Esophagus squamous epithelium (tissue), 5 donors: ENCODE measurements at places on chromosomes 6 and 20.

DNA sequence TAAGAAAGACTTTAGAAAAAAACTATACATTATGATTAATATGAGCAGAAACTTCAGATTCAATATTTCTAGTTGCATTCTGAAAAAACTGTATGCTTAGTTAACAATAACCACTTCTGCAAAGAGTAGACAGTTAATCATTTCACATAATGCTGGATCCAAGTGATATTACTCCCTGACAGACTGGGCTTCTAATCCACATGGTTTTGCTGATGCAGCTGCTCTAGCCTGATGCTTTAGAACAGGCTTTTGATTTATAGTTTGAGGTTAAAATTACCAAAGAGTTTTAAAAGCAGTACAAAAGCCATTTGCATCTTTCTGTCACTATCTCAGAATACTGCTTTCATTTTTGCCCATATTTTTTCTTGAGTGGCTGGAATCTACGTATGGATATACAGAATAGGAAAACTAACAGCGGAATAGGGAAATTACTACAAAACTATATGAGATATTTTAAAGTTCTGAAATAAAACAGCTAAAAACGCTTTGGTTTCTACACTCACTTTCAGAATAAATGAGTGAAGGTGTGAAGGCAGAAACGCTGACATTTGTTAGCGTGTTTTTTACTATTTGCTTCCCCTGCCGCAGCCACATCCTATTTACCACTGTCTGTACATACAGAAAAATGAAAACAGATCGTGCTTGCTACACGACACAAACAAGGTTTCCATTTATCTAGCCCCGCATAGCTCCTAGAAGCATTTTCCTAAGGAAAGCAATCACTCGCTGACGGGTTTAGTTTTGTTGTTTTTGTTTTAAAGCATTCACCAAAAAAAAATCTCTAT lies 61.7 kb downstream of the METTL24 start:
- no peak for DNase-seq

DNA sequence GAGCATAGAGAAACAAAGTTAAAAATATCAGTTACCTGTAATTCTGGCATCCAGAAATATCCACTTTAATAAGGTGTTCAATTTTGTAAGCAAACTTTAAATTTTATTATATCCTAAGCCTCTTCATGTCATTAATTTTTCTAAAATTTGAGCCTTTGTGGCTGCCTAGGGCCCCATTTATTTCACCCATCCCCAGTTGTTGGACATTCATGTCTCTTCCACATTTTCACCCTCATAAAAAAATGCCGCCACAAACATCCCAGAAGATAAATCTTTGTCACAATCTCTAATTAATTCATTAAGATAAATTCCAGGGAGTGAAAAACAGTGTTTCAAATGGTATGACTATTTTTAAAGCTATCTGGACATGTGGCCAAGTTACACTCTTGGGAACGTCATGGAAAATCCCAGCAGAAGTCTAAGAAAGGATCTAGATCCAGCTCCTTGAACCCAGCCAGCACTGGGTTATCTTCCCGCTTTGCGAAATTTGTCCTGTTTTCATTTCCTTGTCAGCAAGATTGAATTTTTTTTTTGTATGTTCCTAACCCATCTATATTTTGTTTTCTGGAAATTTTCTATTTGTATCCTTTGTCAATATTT lies 97.2 kb downstream of the TMEM242 start:
- no peak for DNase-seq

DNA sequence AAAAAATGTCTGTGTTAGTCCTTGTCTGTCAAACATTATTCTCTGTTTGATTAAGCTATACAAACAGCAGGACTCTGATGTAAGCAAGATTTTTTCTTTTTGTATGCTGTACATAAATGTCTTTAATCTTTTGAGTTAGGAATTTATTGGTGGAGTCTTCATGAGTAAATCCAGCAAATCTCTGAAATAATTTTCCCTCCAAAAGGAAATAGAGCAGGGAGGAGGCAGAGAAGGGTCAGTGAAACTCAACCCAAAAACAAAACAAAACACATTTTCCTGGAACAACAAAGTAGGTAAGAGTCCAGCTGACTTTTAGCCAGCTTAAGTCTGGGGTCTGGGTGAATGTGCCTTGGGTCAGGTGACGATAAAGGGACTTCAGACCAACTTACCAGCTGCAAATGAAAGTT lies 113.7 kb downstream of the FOXA2 start:
- no peak for DNase-seq

DNA sequence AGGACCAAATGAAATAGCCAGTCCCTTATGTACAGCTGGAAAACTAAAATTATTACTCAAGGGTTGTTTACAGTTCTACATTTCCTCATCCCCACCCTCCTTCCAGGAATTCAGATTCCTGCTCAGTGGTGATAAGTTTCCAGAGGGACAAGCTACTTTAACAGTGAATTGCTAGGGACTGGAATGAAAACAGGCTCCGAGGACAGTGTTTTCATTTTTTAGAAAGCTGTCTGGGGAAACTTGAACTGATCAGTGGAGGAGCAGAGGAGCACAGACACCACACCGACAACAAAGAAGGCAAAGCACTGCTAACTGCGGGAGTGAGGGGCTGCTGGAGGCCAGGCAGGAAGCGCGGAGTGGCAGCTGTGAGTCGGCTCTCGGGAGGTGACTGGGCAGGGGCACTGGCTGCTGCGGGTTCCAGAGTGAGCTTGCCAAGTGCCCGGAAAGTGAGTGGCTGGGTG lies 322.2 kb downstream of the ESR1 start:
- DNase-seq, result no peak

DNA sequence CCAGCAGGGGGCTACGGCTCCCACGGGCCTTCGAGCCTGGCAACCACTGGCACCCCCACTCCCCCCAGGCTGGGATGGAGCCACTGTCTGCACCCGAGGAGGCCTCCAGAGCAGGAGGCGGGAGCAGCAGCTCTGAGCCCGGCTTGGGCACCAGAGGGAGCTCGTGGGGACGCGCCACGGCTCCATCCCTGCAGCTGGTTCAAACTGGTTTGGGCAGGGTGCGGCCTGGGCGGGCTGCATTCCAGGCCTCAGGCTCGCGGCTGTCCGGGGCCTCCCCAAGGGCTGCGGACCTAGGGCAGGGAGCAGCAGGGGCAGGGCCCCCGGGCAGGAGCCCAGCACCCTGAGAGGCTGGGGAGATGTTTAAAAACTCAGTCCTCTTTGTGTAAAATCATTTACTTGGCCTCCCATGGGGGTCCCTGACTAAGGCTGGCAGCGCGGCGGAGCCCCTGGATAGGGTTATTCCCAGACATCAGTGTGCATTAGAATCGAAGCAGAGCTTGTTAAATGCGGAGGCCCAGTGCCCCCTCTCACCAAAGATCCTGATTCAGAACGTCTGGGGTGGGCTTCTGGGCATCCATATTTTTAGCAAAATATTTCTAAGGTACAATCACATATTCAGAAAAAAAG lies 4.1 kb upstream of the BCAS4 start:
- peak; percentile 32 for DNase-seq

DNA sequence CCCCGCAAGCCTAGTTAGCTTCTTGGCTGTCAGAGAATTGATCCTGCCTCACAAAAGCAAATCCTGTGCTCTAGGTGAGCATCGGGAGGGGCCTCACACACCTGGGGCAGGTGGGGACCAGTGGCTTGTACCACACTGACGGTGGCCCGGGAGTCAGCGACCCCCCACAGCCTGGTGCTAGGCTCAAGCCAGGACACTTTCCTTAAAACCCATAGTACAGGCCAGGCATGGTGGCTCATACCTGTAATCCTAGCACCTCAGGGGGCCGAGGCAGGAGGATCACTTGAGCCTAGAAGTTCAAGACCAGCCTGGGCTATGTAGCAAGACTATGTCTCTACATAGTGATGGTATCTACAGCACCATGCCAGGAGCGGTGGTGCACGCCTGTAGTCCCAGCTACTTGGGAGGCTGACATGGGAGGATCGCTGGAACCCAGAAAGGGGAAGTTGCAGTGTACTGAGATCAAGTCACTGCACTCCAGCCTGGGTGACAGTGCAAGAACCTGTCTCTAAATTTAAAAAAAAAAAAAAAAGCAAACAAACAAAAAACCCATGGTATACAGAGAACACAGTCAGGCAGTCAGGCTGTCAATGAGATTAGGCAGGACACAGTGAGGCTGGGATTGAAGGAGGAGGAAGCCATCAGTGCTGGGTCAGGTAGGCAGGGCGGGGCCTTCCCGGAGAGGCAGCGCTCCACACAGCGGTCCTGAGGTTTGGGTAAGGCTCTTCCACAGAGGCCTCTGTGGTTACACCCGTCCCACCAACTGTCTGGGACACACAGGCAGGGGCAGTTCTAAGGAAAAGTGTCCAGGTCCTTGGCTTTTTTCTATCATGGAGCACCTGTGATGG lies 41.3 kb downstream of the SYNJ2 start:
- DNase-seq, result no peak

- DNase-seq, result no peak
Measured at GRCh38 chr6:119791736-119792135, 442.2 kb upstream of the MAN1A1 start.

GRCh38 chr20:45290677-45291355 lies 15.8 kb upstream of the RBPJL start:
- no peak for DNase-seq

DNA sequence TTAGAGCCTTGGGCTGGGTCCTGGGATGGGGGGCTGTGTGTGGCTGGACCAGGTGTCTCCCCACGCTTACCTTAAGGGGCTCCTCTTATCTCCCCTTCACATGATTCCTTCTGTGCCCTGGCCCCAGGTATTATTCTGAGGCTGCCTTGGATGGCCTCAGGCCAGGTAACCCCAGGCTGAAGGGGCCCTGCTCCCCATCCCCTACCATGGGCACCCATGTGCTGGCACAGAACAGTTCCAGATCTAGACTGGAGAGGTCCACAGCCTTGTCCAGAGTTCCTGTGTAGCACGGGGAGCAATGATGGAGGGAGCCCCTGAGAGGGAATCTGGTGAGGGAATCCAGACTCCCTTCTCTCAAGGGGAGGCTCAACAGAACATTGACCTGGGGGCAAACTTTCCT lies 32.1 kb downstream of the MOCS1 start:
- DNase-seq, result no peak

DNA sequence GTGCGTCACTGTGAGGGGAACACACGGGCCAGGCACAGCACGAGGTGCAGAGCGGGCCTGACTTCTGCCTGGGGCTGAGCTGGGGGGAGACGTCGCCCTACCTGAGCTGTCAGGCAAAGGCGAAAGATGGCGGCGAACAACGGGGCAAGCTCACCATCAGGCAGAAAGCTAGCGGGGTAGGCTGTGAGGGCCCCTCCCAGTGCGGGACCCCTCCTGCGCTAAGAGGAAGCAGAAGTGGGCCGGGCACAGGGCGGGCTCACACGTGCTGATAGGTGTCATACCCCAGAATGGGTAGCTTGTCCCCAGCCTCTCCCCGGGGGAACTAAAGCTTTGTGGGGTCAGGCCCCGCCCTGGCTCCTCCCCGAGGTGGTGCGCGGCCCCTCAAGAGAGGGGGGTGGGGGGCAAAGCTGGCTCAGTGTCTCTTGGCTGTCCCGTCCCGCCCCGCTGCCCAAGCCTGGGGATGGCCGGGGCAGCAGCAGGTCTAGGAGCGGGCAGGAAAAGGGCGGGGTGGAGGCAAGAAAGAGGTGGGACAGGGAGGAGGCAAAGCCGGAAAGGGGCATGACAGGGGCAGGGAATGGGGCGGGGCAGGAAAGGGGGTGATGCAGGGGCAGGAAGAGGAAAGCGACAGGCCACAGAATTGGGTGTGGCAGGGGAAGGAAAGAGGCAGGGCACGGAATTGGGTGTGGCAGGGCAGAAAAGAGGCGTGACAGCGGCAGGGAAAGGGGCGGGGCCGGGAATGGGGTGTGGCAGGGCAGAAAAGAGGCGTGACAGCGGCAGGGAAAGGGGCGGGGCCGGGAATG lies 14.7 kb downstream of the UCKL1 start:
- peak; percentile 55 for DNase-seq

DNA sequence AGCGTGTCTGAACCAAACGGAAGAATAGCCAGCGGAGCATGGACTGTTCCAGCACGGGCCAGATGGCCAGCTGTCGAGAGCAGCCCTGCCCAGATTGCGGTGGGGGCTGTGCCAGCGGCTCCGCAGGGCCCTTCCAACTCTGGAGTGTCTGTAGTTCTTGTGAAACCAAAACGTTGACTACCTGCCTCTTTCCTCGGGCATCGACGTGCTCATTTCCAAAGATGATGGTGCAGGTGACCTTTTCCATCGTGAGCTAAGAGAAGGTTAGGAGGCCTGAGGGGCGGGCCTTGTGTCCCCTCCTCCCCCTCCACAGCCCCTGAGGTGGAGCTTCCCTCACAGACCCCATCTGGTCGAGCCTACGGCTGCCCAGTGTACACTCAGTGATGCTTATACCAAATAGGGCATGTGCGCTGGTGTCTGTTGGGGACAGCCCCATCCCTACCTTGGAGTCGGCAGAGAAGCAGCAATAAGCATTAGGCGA lies 12.9 kb upstream of the C20orf144 start:
- DNase-seq, result no peak

DNA sequence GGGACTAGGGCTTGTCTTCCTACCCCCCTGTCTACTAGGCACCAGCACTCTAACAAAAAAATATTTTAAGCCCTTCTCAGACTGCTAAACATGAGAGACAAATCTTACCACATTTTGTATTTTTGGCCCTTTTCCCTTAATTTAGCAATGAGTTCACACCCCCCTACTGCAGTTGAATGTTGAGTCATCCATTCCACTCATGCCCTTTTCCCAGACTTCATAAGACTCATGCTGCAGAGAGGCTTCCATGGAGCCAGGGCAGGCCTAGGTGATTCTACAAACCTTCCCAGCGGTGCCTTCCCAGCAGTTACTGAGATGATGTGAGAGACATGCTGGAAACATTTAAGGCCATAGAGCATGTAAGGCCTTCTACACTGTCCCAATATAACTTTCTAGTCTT lies 53.9 kb downstream of the PXDC1 start:
- no peak for DNase-seq

GRCh38 chr6:157223021-157223430 lies 100.3 kb downstream of the TMEM242 start:
- no peak for DNase-seq

GRCh38 chr20:45055056-45055455 lies 45.9 kb downstream of the KCNS1 start:
- DNase-seq, result no peak

- no peak for DNase-seq
Measured at GRCh38 chr20:35151736-35152135, 4.6 kb upstream of the EDEM2 start.

DNA sequence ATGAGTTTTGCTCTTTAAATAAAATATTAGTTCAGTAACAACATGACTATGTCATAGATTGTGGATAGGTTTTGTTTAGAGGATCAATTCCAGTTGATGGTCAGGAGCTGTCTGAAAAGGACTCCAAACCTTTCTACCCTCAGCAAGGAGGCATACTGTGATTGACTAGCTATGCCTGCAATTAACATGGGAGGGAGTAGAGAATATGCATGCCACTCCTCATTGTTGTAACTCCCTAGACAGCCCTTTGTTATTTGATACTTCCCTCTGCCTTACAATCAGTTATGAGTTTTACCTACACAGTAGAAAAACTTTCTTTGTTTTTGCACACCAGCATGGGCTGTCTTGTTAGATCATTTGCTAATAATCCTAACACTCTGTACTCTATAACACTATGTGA lies 1418.5 kb downstream of the KHDRBS2 start:
- DNase-seq, result no peak

DNA sequence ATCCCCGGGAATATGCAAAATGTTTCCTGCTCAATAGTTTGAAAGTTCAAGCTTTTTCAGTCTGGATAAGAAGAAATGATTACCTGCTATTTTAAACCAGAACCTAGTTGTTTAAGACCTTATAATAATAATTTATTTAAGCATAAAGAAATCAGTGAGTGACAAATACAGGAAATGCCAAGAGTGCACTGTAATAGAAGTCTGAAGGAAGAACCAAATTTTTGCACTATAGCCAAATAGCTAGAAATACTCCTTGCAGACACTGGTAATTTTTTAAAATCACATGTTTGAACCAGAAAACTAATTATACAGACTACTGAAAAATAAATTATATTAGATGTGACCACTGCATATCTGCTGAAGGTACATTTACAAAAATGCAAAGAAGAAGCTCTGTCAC lies 93.2 kb downstream of the MMS22L start:
- DNase-seq, result no peak
